ENCODE measurements at places on chromosomes 11 and 22.

DNA sequence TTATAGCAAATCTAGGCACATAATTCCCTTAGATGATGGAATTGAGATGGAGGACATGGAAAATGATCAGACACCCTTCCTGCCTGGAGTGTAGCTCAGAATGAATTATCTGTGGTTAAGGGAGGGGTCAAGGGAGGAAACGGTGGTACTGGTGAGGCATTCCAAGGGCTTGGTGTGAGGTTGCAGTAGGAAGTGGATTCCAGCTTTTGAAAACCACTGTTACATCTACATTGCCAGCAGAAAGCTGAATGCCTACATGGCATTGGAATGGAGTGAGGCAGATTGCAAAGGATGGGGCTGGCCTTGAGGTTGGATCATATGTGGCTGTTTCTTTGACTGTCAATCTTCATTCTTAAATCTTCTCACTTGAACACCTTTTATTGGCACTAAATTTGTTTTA lies 684.4 kb downstream of the NTM start:
- H3K27me3 ChIP-seq = no peaks in the 10 kb centered on the region
- H3K4me3 ChIP-seq = no peak overlapping the region
- H3K36me3 ChIP-seq = no peaks in the 10 kb centered on the region
- no peak for DNase-seq
- H3K4me1 ChIP-seq = no peaks in the 10 kb centered on the region

- H3K36me3 ChIP-seq = peaks cover 2% of the 10 kb centered on the region
- H3K4me1 ChIP-seq = peaks cover 61% of the 10 kb centered on the region
- no peaks in the 10 kb centered on the region for H3K27me3 ChIP-seq
- DNase-seq = no peak
Observed at GRCh38 chr22:42997582-42998090, 17.3 kb downstream of the PACSIN2 start.

- DNase-seq = no peak
- peaks cover 30% of the 10 kb centered on the region for H3K27me3 ChIP-seq
- H3K4me3 ChIP-seq = no peak within 1 kb of the TSS
- no peaks in the 10 kb centered on the region for H3K36me3 ChIP-seq
- no peaks in the 10 kb centered on the region for H3K4me1 ChIP-seq
- H3K27ac ChIP-seq = no peak within 1 kb of the TSS
Observed at GRCh38 chr11:20599221-20600019, at the start of gene SLC6A5. Gene SLC6A5 (plus strand): TSS chr11:20599608. CDS start chr11:20599673, 65 bp downstream.

DNA sequence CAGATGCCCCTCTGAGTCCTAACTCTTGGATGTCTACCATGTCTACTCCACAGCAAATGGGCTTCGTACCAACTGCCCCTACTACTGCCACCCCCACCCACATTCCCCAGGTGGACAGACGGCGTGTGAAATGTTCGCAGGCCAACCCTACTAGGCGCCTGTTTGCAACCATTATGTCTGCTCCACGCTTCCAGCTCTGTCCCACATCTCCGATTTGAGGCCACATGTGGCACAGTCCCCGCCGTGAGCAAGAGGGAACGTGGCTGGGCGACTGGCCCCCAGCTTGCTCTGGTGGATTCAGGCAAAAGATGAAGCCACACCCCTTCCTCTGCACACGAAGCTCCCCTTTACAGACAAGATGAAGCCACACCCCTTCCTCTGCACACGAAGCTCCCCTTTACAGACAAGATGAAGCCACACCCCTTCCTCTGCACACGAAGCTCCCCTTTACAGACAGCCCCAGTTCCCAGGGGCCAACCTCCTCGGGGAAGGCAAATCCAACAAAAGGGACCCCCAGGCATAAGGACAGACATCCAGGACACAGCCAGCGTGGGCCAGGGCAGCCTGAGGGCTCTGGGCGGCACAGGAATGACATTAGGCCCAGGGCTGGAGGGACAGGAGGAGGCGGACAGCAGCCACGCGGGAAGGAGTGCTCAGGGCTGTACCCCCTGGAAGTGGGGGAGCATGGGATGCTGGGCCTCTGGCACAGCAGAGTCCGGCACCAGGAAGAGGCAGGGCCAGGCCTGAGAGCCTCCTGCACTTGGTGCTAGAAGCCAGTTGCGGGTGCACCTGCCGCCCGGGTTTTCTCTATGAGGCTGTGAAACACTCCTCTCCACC lies 106.2 kb downstream of the SHANK2 start:
- H3K27me3 ChIP-seq = peaks cover 8% of the 10 kb centered on the region
- H3K4me3 ChIP-seq = no peak overlapping the region
- H3K36me3 ChIP-seq = no peaks in the 10 kb centered on the region
- DNase-seq = no peak

DNA sequence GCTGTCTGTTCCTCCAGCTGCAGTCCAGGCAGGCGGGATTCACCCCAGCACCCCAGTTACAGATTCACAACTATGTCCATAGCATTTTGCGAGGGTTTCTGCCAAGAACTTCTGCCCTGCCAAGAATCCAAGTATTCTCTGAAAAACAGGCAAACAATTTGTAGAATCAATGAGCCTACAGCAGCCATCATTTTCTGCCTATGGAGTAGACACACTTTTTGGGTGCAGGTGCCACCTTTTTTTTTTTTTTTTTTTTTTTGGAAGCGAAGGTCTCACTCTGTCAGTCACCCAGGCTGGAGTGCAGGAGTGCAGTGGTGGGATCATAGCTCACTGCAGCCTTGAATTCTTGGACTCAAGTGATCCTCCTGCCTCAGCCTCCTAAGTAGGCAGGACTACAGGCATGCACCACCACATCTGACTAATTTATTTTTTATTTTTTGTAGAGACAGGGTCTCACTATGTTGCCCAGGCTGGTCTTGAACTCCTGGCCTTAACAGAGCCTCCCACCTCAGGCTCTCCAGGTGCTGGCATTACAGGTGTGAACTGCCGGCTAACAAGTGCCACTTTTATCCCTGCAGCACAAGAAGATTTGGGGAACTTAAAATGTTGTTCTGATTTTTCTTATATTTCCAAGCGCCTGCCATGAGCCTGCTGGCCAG lies 195.1 kb downstream of the SNX19 start:
- H3K27ac ChIP-seq = no peak overlapping the region
- H3K36me3 ChIP-seq = no peaks in the 10 kb centered on the region
- no peak for DNase-seq
- H3K27me3 ChIP-seq = peaks cover 3% of the 10 kb centered on the region

GRCh38 chr11:124791626-124792341 lies 8.4 kb downstream of the MSANTD2 start:
- H3K4me3 ChIP-seq = no peak overlapping the region
- no peak for DNase-seq
- no peaks in the 10 kb centered on the region for H3K27me3 ChIP-seq
- H3K4me1 ChIP-seq = peaks cover 13% of the 10 kb centered on the region
- H3K27ac ChIP-seq = no peak overlapping the region

DNA sequence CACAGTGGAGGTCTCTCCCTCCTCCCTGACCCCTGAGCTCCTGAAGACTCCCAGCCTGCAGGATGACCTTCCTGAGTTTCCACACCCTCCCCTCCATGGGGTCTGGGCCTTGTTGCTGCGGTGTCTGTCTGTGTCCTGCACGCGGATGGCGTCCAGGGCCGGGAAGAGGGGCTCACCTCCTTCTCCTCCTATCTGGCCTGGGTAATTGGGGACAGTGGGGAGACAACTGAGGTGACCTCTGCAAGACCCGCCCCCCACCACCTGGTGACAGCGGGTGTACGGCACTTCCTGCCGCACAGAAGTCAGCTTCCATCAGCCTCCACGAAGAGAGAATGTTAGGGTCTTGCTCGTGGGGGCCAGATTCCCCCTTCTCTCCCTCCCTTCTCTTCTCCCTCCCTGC lies 31.7 kb downstream of the LINC01488 start:
- no peak overlapping the region for H3K27ac ChIP-seq
- peaks cover 3% of the 10 kb centered on the region for H3K27me3 ChIP-seq
- peaks cover 7% of the 10 kb centered on the region for H3K4me1 ChIP-seq
- no peak overlapping the region for H3K4me3 ChIP-seq

DNA sequence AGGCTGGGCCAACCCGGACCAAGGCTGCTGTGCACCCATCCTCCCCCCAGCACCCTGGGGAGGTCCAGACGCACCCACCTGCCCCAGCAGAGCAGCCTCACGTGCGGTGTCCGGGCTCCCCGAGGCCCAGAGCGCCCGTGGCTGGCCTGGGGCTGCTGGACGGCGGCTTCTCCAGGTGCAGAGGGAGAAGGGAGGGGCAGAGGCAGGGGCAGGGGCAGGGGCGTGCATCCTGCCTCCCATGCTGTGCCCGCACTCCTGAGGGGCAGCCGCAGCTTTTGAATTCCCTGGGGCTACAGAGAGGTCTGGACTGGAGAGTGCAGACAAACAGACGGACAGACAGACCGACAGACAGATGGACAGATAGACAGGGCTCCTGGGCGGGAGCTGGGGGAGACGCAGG lies 83.6 kb upstream of the PRR5 start:
- no peaks in the 10 kb centered on the region for H3K4me1 ChIP-seq
- DNase-seq = no peak
- no peak overlapping the region for H3K27ac ChIP-seq
- H3K27me3 ChIP-seq = peaks cover 2% of the 10 kb centered on the region
- H3K4me3 ChIP-seq = no peak overlapping the region
- H3K36me3 ChIP-seq = no peaks in the 10 kb centered on the region

Data from memory B cell (primary cell).